ENCODE measurements at places on chromosomes 16 and 17.

DNA sequence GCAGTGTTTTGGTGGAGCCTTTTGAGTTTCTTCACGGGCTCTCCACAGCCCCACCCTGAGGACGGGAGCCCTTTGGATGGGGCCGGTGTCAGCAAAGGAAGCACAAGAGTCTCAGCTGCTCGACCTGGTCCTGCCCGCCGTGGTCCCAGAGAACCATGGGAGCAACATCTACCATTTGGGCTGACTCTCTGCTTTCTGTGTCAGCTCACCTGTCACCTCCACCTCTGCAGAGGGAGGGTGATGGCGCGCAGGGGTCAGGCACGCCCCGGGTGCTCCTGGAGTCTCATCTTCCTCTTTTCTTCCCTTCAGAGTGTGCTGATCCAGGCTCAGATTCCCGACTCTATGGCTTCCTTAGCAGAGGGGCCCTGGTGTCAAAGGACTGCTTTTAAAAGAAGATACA lies 171.7 kb downstream of the LAT start:
- no peak for DNase-seq

- DNase-seq, result no peak
Measured at GRCh38 chr17:68327823-68328557, 36.7 kb downstream of the ARSG start.

GRCh38 chr16:48430890-48431289 lies 45.7 kb upstream of the SIAH1 start:
- no peak for DNase-seq

- no peak for DNase-seq
Measured at GRCh38 chr17:60158751-60159478, 9.1 kb downstream of the CA4 start.

- no peak for DNase-seq
Measured at GRCh38 chr17:12768255-12768654, 21.0 kb upstream of the ARHGAP44 start.

- DNase-seq, result no peak
Measured at GRCh38 chr17:47733047-47733673, at the start of gene TBX21. TBX21 (plus strand) TSS chr17:47733236; CDS start chr17:47733455, 219 bp downstream.

GRCh38 chr17:58281511-58282011 lies 826 bp upstream of the MPO start:
- DNase-seq, result no peak

GRCh38 chr17:8041249-8041928 lies 2.5 kb downstream of the ALOX15B start:
- peak; percentile 20 for DNase-seq

DNA sequence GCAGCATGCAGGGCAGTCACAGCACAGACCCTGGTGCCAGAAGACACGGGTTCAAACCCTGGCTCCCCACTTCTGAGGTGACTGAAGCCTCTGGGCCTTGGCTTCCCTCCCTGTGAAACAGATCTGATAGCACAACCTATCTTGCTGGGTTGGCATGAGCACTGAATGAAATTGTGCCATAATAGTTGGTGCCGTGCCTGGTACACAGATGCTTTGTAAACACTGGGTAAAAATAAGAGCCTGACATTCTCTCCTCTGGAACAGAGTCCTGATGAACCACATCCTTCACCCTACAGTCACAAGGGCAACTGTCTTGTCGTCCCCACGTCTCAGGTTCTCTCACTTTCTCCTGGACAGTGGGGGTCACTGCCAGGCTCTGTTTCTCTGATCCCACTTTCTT lies 35.7 kb downstream of the NOS2 start:
- no peak for DNase-seq

- no peak for DNase-seq
Measured at GRCh38 chr16:83603723-83604570, 203.8 kb upstream of the HSBP1 start.

DNA sequence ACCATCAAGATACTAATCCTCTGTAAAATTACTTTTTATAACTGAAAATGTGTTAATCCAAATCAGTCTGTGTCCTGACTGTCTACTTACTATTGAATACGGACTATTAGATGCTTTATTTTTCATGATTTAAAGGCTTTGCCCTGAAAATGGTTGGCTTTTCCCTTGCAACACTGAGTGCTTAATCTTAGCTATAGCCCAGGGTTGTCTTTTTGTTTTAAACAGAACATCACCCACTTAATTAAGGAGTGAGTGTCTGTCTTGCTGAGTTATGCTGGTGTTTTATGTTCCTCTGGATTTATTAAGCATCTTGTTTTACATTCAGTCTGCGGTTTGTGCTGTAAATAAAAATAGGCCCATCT lies 11.0 kb downstream of the FTO start:
- no peak for DNase-seq

DNA sequence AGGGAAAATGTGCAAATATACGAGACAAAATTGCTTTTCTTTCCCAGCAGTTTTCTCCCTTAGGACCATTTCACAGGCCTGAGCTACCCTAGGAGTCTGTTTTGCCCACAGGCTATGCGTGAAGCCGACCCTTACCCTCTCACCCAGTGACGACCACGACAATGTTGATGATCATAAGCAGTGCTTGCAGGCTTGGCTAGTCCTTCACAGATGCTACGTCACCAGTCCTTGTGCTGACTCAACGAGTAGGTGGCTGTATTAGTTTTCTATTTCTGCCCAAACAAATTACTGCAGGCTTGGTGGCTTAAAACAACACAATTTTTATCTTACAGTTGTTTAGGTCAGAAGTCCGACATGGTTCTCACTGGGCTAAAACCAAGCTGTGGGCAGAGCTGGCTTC lies 574.6 kb upstream of the HSBP1 start:
- DNase-seq, result no peak

DNA sequence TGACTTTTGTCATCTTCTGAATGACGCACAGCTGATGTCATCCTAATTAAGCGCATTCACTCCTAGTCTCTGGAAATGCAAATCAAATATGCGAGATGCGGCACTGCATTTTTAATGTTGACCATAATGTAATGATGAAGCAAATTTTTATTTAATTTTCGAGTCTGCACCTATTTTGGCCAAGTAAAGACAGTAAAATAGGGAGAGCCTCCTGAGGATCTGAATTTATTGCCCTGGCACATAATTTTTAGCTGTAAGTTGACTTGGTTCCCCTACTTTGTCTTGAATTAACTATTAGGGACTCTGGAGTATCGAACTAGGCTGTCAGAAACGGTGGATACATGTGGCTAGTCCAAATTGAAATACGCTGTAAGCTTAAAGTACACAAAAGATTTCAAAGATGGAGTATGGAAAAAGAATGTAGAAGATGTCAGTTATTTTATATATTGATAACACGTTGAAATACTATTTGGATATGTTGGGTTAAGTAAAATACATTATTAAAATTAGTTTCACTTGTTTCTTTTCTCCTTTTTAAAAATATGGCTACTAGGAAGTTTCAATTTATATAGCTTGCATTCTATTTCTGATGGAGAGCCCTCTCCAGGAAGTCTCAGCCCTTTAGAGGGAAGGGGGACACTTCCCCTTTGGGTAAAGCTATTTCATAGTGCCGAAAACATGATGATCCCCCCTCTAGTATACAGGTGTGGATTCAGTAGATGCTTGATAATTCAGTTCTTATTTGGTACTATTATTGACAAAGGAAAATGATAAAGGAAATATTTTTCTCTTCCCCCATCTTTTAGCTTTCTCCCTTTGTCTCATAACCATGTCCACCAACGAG lies 991 bp downstream of the KPNA2 start:
- no peak for DNase-seq

GRCh38 chr17:39305978-39306377 lies 80.2 kb upstream of the STAC2 start:
- no peak for DNase-seq

DNA sequence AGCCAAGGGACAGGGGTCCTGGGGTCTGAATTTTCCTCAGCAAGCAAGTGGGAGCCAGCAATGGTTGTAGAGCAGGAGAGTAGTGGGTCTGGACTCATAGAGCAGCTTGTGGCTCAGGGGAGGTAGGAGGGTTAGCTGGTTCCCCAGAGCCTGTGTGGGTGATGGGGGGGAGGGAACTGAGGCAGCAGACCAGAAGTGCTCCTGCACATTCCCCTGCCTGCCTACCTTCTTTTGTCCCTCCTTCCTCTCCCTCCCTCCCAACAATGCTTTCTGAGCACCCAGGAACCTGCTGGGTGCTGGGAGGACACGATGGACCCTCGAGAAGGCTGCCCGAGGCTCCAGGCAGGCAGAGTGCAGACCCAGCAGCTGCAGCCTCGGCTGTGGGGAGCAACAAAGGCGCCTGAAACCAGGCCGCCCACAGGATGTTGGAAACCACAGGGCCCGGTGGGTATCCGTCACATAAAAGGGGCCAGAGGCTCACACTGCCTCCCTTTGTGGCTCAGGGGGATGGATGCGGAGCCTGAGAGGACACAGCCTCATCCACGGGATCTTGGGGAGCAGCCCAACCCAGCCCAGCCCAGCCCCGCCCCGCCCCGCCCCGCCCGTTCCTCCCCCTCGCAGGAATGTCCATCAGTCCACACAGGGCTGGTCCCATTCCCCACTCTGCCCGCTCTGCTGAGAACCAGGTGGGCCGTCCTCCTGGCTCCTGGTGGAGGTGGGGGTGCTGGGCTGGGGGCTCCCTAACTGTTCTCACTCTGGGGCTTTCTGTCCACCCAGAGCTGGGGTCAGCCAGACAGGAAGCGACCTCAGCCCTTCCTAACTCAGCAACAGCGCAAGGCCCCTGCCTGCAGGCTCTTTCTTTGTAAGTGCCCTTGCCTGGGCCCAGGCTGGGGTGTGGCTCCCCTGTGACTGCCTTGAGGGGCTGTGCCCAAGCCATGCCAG lies 1.7 kb upstream of the NLRC3 start:
- no peak for DNase-seq

DNA sequence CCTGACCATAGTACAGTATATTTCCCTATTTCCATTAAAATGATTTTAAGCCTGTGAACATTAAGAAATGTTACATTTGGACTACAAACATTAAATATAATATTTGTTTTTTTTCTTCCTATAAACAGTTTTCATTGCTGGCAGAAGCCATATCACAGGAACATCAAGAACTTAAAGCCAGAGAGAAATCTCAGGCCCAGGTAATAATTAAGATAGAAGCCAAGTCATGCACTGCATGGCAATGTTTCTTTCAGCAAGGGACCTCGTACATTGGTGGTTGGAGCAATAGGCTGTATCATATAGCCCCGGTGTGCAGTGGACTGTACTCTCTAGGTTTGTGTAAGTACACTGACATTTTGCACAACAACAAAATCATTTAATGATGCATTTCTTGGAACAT lies 30.1 kb downstream of the CEP95 start:
- DNase-seq, result no peak

DNA sequence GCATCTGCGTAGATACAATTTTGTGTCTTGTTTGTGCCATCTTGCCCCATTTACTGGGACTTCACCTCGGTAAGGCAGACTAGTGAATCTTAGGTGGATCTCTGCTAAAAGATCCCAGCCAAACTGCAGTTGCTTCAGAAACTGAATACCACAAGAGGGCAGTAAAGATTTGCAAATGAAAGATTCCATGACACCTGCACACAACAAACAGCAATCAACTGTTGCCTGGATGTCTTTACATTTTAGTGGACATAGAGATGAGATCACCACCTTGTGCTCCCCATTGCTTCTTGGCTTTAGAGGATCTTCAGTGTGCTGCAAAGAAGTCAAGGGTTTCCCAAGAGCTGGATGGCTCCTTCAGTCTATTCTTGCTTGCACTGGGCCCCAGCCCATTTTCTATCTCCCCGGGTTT lies 119.2 kb upstream of the CACNG5 start:
- DNase-seq, result peak; percentile 29

- no peak for DNase-seq
Measured at GRCh38 chr16:11492808-11493530, 93.8 kb downstream of the LITAF start.

GRCh38 chr17:2929881-2930533 lies 133.4 kb downstream of the OR1D5 start:
- DNase-seq, result no peak

DNA sequence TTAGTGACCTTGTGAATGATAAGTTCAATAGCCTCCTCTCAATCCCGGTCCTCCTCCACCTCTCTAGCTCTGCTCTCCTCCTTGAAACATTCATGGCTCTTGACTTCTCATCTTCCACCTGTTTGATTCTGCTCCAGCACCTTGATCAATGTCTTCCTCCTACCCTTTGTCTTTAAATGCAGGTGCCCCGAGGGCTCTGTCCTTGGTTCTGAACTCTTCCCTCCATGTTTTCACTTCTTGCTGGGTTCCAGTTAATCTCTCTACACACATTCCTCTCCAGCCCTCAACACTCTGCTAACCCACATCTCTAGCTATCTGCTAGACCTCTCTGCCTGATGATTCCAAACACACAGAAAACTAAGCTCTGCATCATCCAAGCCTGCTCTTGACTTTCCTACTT lies 13.4 kb downstream of the CD300E start:
- no peak for DNase-seq

DNA sequence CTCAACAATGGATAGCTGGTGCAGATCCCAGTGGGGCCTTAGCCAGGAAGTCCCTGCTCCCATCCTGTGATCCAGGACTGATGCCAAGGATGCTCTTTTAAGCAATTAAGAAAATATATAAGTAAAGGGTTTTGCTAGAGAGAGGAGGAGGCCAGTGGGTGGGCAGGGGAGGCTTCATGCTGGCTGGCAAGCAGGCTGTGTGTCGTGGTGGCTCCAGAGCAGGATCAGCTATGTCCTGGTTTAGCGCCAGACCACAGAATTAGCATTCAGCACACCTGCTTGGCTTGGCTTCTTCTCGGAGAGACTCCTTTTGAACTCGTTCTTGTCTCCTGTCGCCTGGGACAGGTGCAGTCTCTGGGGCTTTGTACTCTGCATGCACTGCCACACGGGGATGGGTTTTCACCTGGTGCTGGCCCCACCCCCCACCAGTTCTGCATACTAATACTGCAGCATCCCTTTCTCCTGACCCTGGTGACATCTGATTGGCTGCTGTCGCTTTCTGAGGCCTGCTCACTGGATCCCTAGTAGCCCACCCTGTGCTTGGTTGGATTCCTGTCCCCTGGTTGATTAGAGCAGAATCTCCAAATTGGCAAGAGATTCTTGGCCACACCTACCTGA lies 66.1 kb downstream of the PLD6 start:
- no peak for DNase-seq

GRCh38 chr17:33444731-33445130 lies 151.6 kb upstream of the ASIC2 start:
- DNase-seq, result no peak

DNA sequence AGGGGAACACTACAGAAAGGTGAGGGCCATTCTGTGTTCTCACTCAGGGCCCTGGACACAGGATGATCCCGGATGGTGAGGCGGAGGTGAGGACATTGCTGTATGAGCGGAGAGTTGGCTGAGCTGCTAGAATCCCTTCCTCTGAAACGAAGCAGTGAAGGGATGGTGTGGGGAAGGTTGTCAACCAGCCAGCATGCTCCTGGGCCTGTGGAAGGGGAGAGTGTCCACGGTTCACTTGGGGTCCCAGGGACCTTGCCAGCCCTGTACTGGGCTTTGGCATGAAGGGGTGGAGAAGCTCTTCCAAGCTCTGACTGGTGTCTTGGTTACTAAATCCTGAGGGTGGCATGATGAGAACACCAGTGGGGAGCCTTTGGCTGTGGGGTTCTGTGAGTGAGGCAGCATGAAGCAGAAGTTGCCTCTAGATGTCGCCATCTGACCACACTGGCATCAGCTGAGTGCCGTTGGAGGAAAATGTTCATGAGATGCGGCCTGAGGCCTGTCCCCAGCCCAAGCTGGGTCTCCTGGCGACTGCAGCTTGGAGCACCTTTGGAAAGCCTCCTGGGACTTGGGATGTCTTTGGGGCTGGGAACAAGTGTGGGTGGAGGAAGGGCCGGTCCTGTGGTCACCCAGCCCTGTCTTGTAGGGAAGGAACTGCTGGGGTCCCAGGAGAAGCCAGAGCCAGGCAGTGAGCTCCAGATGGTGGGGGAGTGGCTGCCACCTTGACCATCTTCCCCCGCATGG lies 14.8 kb downstream of the PDP2 start:
- DNase-seq, result peak; percentile 38

Data from fibroblast of skin of left quadriceps (primary cell).